CD4-positive, alpha-beta T cell treated with Interleukin-10 for 1 hour (primary cell): ENCODE measurements at places on chromosomes 3 and 15.

- DNase-seq: no peak
These were observed 72.6 kb upstream of the MFGE8 start for GRCh38 chr15:88985547-88986393.

DNA sequence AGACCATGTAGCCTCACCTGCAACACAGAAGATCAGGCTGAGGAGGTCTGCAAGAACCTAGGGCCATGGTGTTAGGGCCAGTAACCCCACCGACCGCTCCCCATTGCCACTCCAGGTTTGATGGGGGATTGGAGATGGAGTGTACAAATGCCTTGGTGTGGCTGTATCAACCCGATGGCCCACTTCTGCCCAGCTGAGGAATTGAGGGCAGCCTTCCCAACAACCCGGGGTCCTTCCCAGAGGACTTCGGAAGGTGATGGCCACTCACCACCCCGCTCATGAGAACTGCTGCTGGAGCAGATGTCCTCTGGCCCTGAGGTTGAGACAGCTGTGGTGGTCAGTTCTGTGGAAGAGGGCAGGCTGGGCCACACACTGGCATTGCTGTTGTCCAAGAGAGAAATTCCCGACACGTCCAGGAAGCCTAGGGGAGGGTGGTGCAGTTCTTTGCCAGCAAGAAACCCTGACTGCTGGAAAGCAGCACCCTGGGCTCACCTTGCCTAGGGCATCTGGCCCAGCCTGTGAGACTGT lies 8.9 kb downstream of the GORASP1 start:
- DNase-seq: no peak

DNA sequence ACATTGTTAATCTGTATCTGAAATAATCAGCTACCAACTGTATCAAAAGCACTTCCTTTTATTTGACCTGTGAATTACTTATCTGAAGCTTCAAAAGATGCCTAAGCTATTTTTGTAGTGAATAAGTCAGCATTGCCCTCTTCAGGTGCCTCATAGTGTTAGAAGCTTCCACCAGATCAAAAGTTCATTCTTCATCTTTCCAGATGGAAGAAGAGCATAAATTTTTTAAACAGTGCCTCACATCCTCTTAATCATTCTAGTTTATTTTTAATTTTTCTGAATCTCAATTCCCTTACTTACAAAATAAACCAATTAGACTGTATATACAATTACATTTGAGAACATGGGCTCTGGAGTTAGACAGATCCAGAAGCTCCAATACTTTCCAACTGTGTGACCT lies 65.0 kb downstream of the MYO5A start:
- DNase-seq: peak; percentile 45

DNA sequence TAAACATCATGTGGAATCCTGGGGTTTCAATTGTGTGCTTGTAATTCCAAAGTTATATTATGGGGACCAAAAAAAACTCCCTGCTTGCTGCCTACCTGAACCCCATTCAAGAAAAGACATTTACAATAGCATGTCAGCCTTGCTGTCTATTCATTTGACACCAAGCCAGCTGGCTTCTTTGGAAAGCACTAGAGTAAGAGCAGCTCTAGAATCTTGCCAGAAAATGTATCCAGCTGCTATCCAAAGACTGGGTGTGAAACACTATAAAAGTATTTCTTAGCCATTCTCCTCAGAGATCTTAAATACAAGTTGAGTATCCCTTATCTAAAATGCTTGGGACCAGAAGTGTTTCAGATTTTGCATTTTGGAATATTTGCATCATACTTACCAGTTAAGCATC lies 87.4 kb downstream of the RAD18 start:
- no peak for DNase-seq

DNA sequence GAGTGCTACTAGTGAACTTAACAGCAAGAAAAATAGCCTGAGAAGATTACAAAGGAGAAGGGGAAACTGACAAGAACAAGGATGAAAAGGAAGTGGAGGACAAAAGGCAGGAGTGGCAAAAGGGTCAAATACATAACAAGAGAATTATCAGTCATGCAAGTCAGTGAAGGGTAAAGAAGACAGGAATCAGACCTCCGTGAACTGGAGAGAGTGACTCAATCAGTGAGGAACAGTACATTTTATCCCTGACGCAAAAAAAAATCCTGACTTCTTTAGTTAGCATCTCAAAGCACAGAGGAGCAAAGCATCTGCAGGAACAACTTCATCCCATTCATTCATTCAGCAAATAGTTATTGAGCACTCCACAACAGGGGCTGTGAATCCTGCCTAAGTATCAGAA lies 97.8 kb downstream of the SST start:
- DNase-seq: no peak
